GM04504 (cell line): ENCODE measurements at places on chromosomes 5 and 9.
A peak's percentile ranks its signal among the peaks of the same experiment; 100 is the strongest.

DNA sequence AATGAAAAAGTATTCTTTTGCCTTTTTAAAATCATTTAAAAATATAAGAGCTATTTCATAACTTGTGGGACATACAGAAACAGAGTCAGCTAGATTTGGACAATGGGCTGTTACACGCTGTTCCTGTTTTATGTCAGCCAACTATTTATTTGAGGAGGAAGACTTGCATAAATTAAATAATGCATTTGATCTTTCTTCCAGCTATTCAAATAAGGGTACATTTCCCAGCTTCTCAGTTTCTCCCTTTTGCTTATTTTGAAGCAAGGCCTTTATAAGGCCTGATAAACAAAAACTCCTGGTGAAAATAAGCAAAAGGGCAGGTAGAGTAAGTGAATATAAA, 6.5 kb downstream of the STOM start:
- no peak for DNase-seq

DNA sequence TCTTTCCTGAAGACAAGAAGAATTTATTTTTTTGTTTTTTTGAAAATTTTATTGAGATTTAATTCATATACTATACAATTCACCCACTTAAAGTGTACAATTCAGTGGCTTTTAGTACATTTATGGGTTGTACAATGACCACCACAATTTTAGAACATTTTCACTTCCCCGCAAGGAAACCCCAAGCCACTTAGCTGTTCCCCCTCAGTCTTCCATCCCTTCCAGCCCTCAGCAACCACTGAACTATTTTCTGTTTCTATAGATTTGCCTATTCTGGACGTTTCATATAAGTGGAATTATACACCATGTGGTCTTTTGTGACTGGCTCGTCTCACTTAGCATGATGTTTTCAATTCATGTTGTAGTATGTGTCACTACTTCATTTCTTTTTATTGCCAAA, 28.0 kb downstream of the DNAI1 start:
- DNase-seq = no peak

DNA sequence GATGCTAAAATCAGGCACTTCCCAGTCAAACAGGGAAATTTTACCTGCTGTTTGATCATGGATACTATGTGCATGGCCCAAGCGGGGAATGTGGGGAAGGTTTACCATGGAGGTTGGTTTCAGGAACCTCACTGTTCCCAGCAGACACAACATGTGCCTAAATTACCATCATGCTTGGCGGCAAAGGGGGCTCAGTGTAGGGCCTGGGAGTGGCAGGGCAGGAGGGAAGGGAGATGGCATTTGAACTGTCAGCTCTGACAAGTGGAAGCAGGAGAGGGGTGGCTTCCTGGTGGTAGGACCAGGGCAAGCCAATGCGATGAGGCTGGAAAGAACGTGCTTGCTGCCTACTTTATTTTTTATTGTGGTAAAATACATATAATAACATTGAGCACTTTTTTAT, 71.7 kb upstream of the SLC25A51 start:
- DNase-seq = no peak

DNA sequence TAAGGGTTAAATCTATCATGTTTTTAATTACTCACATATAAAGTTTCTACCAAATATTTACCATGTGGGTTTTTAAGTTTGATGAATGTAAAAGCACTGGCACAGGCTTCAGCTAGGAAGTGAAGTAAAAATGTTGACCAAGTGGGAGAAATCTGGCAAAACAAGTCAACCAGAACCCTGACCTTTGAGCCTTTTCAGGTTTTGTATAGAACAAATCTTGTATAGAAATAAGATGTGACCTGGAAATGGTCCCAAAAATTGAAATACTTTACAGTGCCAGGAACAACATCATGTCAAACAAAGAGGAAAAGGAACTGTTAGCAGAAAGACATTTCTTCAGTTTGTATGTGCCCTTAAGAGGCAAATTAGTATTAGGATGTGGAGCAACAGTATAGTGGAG, 137.6 kb downstream of the CCDC192 start:
- no peak for DNase-seq

DNA sequence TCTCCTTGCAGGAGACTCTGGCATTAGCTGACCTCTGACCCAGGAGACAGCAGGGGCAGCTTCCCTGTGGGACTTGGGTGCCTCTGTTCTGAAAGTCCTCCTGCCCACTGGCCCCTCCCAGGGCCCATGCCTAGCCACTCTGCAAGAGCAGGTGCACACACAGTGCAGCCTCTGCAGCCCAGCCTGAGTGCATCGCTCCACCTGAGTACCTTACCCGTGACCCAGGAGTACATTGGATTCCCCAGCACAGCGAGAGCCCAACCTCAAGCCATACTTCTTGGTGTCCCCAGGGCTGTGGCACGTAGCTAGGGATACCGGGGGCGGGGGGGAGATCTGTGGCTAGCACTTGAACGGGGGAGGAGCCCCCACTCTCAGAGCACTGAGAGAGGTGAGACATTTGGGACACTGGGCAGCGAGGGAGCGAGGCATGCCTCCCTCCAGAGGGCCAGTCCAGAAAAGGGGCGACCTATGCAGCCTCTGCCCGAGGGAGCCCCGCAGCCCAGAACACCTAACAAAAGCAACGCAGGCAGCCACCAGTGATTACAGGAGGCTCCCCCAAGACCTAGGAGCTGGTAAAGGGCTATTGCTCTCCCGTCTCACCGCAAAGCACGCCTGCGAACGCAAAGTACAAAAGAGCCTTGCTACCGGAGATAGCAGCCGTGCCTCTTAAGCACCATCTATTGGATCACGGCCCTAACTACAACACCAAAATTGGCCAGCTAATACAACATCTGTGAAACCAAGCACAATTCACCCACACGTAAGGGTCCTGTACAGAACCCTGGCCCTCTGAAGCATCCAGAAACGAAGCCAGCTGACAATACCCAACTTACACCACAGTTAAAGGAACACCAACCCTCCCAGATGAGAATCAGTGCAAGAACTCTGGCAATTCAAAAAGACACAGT, 826 bp upstream of the PRDM9 start:
- DNase-seq = no peak

DNA sequence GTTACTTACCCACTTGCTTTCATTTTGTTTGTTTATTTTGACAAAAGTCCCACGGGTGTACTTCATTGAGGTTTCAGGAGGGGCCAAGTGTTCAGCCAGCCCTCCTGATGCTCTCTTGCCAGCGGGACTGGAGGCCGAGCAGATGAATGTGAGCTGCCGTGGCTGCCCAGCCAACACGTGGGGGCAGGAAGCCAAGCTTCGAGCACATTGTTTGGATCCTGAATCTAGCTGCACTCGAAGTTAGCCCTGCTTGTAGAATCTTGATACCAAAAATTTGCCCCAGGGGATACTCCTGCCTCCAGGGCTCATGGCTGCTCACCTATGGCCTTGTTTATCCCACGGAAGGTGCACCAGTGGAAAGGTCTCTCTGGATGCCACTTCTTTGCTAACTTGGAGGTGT, 49.3 kb downstream of the RASGEF1C start:
- no peak for DNase-seq

DNA sequence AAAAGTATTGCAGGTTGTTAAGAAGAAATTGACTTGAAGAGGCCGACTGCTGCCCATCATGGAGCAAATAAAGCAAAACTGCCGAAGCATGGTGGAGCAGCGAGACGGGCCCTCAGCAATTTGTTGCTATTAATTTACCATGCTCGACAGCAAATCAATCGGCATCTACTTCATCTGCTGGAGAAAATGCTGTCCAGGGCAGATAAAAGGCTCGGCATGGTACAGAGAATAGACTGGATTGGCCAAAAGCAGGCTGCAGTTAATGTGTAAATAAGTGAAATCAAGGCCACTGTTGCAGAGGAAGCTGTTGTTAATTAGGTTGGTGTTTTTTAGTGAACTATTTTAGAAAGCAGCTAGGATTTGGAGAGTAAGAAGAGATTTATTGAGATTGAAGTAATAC, 8.3 kb downstream of the TLE4 start:
- DNase-seq = no peak

GRCh38 chr9:71908825-71909224, 2.2 kb downstream of the ABHD17B start:
- no peak for DNase-seq

DNA sequence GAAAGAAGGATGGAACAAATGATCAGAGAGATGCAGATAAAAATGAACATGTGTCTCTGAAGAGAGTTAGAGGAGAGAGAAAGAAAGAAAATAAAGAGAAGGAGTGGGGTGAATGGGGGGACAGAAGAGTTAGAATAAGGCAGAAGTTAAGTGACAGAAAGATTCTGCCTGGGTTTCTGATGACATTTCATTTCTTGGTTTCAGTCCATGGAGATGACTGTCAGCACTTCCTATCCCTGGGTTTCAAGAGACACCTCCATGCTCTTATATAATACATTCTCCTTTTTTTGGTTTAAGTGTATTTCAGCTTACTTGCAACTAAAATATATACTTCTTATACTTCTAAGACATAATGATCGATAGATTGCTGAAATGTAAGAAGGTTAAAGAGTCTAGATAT, 213.0 kb upstream of the IL12B start:
- DNase-seq = no peak

- peak; percentile 97 for DNase-seq
Observed at GRCh38 chr5:35136386-35136785, 88.6 kb upstream of the AGXT2 start.

GRCh38 chr9:90868555-90868954, 66.9 kb downstream of the SYK start:
- no peak for DNase-seq

GRCh38 chr5:103364074-103364473, 105.5 kb downstream of the MACIR start:
- no peak for DNase-seq

GRCh38 chr9:99239341-99240060, 17.4 kb downstream of the SEC61B start:
- no peak for DNase-seq

DNA sequence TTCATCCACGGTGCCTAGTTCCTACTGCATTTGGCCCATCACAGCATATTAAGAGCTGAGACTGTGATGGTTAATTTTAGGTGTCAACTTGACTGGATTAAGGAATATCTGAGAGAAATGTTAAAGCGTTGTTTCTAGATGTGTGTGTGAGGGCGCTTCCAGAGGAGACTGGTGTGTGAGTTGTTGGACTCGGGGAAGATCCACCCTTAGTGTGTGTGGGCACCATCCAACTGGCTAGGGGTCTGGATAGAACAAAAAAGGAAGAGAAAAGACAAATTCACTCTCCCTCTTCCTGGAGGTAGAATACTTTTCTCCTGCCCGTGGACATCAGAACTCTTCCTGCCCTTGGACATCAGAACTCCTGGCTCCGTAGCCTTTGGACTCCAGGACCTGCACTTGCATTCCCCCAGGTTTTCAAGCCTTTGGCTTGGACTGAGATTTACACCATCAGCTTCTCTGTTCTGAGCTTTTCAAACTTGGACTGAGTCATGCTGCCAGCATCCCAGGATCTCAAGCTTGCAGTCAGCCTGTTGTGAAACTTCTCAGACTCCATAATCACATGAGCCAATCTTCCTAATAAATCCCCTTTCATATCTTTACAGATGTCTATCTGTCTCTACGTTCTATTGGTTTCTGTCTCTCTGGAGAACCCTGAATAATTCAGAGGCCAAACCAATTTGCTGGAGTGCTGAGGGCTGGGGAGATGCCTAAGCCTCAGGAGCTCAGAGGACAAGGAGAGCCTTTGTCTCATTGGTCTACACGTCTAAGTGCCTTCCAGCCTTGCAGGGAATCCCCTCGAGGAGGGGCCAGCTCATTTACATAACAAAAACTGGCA, 164.5 kb downstream of the DCP2 start:
- DNase-seq = peak; percentile 73

GRCh38 chr5:14286574-14287421, 143.7 kb downstream of the TRIO start:
- no peak for DNase-seq

GRCh38 chr9:92735636-92736562, 28.7 kb downstream of the BICD2 start:
- no peak for DNase-seq

DNA sequence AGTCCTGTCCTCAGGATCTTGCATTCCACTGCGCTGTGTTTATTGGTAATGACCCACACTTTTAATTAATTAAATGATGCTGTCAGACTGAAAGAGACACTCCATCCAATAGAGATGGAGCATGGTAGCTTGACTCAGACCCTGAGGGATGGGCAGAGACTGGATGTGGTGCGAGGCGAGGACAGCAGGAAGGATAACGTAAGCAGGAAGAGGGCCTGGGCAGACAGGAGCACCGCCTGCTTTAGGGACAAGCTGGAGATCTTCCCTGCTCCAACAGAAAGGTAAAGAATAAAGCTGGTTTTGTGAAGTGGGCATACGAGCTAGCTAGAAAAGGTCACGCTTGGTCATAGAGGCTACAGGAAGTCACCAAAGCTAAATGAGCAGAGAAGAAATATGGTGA, 3.6 kb upstream of the DOCK8 start:
- no peak for DNase-seq

GRCh38 chr5:123659495-123659894, 147.5 kb downstream of the CSNK1G3 start:
- DNase-seq = no peak

DNA sequence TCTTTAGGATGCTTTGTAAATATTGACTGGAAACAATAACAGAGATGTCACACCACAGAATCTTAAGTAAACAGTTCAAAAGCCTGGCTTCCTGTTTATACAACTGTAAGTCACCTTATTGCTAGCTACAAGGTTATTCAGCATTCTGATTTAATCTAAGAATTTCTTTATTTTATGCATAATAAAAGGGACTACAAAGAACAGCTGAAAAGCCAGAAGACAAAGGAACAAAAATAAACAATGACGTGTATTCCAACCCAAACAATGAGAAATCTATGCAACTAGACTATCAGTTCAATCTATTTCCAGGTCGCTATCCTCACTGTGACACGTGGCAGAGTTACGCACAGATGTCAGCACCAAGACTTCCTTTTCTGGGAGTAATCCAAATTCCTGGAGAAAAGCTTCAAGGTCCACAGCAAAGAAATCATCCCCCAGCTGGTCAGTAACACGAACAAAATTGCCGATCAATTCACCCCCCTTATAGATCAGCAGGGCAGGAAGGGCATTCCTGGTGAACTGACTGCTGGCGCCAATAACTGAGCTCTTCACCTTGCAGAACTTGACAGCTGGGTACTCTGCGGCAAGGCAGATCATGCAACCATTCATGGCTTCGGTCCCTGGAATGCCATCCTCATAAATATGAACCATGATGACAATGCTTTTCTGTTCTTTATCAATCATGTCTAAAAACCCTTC, 8.4 kb downstream of the PDCL start:
- DNase-seq = no peak

- DNase-seq = peak; percentile 19
Observed at GRCh38 chr5:72355706-72356299, 35.6 kb downstream of the PTCD2 start.

DNA sequence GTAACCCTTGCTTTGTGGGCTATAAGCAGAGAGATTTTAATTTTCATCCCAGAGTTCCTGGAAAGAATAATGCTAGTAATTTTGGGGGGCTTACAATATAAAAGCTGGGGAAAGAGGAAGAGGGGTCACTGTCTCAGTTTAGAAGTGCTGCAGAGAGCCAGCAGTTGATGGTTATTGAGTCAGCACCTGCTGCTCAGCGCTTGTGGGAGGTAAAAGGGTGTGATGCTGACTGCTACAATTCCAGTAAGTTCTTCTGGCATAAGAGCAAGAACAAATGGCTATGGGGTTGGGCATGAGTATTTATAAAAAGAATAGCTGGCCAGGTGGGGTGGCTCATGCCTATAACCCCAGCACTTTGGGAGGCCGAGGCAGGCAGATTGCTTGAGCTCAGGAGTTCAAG, 88.5 kb downstream of the MAST4 start:
- no peak for DNase-seq

GRCh38 chr5:97854871-97855762, 672.1 kb upstream of the RIOK2 start:
- DNase-seq = no peak
